ENCODE measurements at places on chromosomes 1 and 21.

- DNase-seq, result no peak
Measured at GRCh38 chr1:54973205-54973921, 7.1 kb upstream of the TMEM61 start.

GRCh38 chr1:60694980-60695379 lies 387.4 kb upstream of the NFIA start:
- no peak for DNase-seq

DNA sequence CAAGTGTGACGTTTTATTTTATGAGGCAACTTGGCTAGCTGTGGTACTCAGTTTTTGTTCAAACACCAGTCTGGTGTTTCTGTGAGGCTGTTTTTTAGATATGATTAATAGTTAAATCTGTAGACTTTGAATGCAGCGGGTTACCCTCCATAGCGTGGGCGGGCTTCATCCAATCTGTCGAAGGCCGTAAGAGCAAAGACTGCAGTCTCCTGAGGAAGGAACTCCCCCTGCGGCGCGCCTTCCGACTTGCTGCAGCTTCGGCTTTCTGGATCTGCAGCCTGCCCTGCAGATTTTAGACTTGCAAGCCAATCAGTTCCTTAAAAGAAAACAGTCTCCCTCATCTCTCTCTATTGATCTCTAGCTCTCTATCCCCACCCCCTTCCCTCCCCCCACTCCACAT lies 4.2 kb upstream of the ZNF496 start:
- DNase-seq, result no peak

DNA sequence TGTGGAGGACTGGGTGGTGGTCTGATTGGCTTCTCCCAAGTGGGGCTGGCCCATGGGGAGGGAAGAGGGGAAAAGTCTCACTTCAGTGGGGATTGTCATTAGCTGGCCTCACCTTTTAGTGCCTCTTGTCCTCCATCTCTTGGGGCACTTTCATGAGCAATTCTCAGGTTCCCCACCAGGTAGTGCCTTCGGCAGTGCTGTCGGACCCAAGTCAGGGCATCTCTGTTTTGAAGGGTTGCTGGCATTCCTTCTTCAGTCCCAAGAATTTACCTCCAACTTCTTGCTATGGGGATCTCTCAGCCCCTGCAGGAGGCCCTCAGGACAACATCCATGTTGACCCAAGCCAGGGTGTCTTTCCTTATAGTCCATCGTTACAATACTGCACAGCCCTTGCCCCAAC lies 54.7 kb upstream of the F3 start:
- no peak for DNase-seq

DNA sequence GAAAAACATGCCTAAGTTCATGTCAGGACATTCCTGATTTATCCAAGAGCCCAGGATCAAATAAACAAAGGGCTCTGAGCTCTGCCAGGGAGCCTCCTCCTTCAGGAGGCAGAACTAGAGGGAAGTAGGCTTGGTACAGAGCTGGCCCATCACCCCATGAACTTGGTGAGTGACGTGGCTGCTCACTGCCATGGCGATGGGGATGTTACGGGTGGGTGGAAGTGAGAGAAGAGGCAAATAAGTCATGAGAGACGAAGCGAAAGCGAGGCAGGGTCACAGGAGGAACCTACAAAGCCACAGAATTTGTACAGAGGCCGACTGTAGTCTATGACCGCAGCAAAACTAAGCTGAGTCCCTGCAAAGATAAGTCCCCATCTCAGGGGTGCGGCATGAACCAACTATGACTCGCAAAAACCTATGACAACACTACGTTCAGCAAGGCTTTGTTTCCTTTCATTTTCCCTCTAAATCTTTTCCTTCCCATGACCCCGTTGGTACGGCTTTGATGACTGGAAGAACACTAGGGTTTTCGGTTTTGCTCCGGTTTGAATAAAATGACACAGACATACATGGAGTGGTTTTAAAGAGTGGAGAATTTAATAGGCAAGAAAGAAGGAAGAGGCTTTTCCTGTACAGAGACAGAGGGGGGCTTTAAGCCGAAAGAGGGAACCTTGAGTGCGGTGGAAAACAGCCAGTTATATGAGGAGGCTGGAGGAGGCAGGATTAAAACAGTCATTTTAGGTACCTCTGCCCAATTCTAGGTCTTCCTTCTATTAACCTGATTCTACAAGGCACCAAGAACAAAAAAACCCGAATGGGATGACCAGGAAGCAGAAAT lies 74.1 kb downstream of the CD46 start:
- peak; percentile 62 for DNase-seq

- no peak for DNase-seq
Measured at GRCh38 chr1:219703368-219703639, 90.4 kb upstream of the ZC3H11B start.

DNA sequence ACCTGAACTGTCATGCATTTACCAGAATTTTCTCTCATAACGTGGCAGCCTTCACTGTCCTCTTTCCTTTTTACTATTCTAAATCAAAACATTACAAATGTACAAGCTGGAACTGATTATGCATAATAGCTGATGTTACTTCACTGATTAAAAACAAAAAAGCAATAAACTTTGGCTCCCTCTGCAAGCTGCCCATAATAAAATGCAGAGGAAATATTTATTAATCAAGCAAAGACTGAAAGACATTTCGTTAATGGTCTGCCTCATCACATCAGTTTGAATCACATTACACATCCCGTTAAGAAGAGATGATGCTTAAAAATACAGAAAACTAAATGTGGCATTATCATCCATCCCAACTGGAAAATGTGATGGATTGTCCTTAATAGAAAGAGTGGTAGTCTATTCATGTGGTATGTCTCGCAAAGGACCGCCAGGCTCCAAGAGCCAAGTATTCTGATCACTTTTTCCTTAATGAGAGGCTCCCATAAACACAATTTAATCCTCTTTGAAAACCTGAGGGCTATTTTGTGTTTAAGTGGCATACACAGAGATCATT lies 225.3 kb downstream of the RGS7 start:
- DNase-seq, result no peak

- peak; percentile 37 for DNase-seq
Measured at GRCh38 chr21:43866260-43866629, 1.2 kb downstream of the AGPAT3 start.

DNA sequence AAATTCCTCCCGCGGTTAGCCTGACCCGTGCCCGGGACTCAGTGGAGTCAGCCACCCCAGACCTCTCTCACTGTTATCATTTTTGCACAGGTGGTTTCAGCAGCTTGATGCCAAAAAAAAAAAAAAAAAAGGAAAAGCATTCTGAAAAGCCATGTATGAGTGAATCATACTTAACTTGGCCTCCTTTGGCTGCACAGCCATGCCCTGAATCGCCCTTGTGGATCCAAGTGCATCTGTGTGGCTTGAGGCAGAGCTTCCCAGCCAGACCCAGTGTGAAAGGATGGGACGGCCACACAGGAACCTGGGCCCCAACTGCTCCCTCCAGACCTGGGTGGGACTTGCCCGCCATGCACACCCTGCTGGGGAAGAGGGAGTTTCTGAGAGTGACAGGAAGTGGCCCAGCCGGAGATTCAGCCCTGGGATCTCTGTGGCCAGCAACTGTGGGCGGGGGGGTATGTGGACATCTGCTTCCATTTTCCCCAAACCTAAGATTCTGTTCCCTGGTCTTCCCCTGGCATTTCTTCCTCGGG lies 8.6 kb downstream of the YBEY start:
- DNase-seq, result no peak

DNA sequence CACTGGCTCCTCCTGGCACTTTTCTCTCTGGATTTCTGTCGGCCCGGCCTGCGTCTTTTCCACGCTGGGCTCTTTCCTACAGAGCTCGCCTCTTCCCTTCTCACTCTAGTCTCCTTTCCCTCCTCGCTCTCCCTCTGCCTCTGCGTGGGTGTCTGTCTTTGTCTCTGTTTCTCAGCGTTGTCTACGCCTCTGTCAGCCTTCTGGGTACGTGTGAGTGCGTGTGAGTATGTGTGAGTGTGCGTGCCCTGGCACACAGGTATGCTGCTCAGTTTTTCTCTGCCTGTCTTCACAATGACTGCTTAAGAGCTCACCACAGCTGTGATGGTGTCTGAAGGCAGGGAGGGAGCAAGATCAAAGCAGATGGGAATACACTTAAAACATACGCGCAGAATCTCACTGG lies 77.7 kb downstream of the KIRREL1 start:
- no peak for DNase-seq

DNA sequence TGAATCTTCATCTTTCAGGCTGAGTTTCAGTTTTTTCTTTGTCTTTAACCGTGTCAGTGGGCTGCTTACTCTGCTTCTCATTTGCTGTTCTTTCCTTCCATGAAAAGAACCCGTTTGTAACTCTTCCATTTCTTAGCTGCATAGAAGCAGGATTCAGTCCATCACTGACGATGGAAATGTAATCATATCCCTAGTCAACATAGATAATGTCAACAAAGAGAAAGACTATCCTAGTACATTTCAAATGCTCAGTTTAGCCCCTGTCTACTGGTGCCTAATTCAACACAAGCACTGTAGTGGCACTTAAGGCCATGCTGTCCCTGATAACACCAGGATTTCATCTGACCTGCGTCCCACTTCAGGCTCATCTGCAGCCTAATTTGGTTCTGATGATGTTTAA lies 376 bp downstream of the GBP1 start:
- DNase-seq, result no peak

- DNase-seq, result no peak
Measured at GRCh38 chr1:82644186-82644915, 843.6 kb downstream of the ADGRL2 start.

DNA sequence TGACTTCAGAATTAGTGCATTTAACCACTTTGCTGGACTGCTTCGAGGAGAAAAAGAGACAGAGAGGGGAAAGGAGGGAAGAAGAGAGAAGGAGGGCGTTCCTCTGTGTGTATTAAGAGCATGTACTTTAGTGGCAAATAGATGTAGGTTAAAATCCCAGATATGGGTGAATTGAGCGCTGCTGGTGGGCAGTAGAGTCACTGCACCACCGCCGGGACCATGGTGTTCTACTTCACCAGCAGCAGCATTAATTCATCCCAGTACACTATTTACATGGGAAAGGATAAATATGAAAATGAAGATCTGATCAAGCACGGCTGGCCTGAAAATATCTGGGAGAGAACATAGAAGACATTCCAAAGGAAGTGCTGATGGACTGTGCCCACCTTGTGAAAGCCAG lies 20.9 kb upstream of the PPIE start:
- no peak for DNase-seq

DNA sequence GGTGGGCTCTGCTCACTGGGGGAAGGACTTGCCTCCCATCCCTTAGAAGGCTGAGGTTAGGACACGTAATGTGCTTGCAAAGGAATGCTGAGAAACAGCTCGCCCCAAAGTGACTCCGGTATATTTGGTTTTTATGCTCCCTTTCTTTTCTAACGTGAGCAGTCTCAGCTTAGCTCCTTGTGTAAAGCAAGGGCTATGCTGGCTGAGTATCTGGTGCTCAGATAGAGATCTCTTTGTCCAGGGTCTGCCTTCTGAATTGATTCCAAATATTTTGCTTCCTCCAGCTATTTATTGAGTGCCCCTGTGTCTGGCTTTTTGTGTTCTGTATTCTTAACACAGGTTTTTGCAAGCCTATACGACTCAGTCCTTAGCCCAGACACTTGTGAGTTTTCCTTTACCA lies 94.5 kb upstream of the ARTN start:
- DNase-seq, result no peak

- DNase-seq, result no peak
Measured at GRCh38 chr1:28981210-28981609, 66.8 kb downstream of the EPB41 start.

DNA sequence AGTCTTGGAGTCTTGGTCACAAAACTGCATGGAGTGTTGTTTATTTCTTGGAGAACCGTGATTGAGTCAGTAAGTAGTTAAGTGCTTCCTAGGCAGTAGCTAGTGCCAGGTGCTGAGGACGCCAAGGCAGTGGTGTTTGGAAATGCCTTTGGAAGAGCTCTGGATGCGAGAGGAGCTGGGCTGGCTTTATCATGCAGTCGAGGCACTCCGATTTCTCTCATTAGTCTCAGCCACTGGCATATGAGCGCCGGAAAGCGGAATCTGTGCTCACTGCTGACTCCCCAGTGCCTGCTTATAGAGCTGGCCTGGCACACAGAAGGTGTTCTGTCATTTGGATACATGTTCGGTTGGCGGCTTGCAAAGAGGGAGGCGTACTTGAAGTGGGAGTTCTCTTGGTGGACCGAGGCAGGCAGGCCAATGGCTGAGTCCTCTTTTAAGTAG lies 3.6 kb downstream of the TENT5C start:
- no peak for DNase-seq

DNA sequence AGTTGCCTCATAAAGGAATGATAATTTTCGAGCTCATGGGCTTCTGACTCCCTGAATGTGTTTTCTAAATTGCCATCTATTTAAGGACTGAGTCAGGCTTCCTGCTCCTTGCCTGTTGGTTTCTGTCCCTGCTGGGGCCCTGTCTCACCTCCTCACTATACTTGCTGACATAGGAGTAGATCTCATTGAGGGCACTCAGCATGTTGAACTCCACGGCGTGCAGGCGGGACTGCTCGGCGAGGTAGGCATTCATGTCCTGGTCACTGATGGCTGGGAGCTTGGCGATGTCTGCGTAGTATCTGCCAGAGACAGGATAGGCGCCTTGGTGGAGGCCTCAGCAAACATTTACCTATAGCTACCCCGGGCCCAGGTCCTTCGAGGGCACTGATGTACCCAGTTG lies 116.9 kb upstream of the CD34 start:
- no peak for DNase-seq

Data from activated CD8-positive, alpha-beta memory T cell treated with anti-CD3 and anti-CD28 coated beads for 48 hours (primary cell).